ENCODE measurements at places on chromosomes 12 and 14.
A peak's percentile ranks its signal among the peaks of the same experiment; 100 is the strongest.

GRCh38 chr12:92553389-92553788 lies 149.4 kb upstream of the PLEKHG7 start:
- DNase-seq = no peak

DNA sequence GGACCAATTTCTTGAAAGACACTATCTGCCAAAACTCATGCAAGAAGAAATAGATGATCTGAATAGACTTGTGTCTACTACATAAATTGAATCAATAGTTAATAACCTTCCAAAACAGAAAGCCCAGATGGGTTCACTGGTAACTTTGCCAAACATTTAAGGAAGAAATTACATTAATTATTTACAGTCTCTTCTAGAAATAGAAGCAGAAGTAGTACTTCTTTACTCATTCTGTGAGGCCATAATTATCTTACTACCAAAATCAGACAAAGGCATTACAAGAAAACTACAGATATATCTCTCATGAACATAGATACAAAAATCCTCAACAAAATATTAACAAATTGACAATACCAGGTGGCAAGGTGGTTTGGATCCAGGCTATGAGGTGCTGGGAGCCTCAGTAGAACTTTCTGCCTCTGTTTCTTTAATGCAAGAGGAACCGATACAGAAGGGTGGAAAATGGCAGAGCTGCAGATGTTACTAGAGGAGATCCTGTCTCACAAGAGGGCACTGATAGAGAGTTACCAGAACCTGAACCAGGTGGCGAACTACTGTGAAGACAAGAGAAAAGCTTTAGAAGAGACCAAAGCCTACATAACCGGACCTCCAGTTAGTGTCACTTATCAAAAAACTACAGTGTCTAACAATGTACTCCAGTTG lies 33.7 kb upstream of the KTN1 start:
- no peak for DNase-seq

DNA sequence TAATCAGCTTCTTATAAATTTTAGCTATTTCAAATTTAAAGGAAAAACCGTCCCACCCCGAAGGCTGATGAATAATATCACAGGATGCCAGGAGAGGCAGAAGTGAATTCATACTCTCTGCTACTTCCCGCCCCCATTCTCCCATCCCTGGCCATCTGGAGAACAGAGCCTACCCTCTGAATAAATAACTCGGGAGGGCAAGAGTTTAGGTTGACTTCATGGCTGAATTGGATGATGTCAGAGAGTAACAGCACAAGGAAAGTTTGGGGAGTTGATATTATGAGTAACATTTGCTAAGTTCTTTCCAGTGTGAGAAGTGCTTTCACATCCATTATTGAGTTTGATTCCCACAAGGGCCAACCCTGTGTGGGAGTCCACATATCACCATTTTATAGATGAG lies 241.6 kb downstream of the EGLN3 start:
- DNase-seq = no peak

- no peak for DNase-seq
These were observed 68.4 kb upstream of the PNMA1 start for GRCh38 chr14:73782623-73783022.

DNA sequence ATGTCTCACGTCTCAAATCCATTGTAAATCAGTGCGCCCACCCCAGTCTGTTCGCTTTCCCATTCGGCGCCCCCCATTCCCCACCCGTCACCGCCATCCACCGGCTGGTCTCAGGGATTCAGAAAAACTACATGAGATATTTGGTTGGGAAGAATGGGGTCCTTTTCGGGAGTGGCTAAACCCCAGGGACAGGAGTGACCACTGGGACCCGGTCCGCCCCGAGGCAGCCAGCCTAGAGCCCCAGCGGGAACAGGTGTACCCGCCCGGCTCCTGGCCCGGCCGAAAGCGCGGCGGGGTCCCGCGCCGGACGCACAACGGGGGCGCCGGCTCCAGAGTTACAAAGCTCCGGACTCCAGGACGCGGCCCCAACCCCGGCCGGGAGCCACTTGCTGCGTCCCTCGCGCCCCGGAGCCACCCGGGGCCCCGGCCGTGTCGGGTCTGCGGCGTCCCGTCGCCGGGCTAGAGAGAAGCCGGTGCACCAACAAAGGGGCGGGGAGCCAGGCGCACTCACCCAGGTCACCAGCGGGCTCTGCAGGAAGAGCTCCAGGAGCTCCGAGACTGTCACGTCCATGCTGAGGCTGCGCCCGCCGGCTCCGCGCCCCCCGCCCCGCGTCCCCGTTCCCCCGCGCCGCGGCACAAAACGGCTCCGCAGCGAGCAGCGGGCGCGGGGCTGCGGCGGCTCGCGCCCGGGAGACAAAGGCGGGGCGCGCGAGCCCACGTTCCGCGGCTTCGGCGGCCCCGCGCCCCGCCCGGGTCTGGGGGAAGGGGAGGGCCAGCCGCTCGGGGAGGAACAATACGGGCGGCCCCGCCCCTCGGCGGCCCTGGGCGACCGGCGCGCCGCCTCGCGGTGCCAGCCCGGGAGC lies at the start of gene CCDC88C:
Gene CCDC88C, minus strand, starts transcription at position 701 of the 863 bp plus-strand sequence. Its CDS starts 130 bp downstream, at position 571.
- peak; percentile 66 for DNase-seq

DNA sequence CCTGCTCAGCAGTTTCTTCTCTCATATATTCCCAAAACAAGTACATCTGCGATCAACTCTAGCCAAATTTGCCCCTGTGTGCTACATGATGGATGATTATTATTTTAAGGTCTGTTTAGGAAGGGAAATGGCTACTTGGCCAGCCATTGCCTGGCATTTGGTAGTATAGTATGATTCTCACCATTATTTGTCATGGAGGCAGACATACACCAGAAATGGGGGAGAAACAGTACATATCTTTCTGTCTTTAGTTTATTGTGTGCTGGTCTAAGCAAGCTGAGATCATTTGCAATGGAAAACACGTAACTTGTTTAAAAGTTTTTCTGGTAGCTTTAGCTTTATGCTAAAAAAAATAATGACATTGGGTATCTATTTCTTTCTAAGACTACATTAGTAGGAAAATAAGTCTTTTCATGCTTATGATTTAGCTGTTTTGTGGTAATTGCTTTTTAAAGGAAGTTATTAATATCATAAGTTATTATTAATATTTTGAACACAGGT lies 45.5 kb downstream of the EID3 start:
- no peak for DNase-seq

Measured in T-cell (primary cell).